ENCODE measurements at places on chromosomes 7 and 10.

DNA sequence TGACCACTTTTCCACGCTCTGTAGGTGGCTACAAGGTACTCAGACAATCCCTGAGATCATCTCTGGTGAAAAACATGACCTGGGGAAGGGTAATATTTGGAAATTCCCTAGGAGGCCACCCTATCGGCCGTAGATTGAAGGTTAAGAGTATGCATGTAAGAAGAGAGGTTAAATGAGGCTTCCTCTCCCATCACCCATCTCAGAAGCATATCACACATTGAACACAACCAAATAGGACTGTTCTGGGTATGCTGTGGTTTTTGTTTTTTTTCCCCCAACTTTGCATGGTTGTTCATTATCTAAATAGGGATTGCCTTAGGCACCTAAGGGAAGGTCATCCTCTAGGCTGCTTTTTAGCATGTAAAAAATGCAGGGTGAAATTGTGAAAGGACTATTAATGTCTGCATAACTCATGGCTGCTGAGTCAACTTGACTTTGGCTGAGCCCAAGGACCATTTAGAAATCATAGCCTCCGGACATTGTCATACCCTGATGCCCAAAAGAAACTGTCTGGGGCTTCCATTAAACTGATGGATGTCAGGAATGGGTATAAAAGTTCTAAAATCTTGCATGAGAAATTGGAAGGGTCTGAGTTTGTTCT is 24.7 kb upstream of the ST8SIA6 start:
- DNase-seq = no peak

DNA sequence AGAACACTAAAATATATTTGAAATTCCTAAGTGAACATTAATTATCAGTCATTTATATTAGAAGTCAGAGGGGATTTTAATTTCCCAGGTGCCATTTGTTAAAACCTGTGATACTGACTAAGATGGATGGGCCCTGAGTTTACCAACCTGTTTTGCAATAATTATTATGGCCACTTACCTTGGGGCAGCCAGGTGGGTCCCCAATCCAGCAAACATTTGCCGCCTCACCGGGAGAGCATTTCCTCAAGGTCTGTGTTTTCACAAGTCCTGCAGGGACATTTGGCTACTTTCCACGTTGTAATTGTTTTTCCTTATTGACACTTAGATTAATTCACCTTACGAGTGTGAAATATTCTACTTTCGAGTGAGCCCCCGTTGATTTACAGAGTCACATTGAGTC is 251.2 kb upstream of the PPP2R2D start:
- no peak for DNase-seq

GRCh38 chr10:21638681-21639080 is 104.6 kb downstream of the MLLT10 start:
- DNase-seq = no peak

DNA sequence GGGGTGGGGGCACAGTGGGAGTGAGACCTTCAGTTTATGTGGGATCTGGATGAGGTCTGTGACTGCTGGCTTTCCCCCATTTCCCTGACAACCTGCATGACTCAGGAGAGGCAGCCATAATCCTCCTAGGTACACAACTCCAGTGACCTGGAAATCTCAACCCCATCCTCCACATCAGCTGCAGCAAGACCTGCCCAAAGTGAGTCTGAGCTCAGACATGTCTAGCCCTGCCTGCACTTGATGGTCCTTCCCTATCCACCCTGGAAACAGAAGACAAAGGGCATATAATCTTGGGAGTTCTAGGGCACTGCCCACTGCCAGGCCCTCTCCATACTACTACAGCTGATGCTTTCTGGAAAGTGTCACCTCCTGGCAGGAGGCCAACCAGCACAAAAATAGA is 75.6 kb downstream of the GRM8 start:
- no peak for DNase-seq

- peak; percentile 19 for DNase-seq
These were observed 56.1 kb upstream of the WNT16 start for GRCh38 chr7:121272676-121273075.

DNA sequence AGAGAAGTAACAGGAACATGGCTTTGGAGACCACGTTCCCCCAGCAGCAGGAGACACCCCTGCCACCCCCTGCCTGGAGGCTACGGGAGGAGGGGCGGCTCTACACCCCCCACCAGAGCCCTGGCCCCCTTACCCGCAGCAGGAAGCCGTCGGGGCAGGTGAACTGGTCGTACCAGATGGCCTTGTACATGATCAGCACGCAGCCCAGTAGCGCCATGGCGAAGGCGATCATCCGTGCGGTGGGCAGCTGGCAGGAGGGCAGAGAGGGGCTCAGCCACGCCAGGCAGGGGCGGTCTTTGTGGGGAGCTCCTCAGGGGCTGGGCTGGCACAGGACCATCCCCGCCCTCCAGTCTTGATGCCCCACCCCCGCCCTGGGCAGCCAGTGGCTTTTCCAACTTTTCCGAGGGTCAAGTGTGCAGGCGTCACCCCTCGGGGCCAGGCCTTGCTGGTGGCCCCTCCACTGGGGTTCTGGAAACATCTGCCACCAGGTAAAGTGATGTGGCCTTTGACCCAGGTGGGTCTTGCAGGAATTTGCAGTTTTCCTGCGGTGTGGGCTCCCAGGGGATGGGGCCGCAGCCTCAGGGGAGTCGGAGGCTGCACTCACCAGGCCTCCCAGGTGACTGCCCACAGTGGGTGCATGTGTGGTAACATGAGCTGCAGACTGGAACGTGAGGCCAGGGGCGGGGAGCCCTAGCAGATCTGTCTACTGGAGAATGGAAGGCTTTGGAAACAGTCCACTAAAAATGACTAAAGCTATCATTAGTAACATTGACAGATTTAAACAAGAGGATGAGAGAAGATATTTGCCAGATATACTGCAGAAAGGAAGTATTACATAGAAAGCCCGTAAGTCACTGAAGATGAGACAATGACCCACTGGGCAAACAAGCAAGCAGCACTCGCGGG is 9.7 kb downstream of the CALY start:
- no peak for DNase-seq

DNA sequence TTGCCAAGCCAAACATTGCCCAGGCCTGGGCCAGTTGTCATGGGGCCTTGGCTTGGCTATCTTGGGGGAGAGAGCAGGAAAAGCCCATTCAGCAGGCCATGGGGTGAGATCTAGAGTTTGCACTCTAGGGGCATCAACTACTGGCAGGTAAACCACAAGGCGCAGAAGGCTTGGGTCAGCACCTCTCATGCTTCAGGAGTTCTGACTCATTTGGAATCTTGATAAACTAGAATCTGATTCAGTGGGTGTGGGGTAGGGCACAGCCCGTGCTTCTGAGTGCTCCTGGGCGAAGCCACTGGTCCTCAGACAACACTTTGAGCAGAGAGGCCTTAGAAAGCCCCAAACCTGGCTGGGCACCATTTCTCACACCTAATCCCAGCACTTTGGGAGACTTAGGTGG is 81.1 kb downstream of the RGS10 start:
- no peak for DNase-seq

- no peak for DNase-seq
These were observed 245.7 kb downstream of the TCERG1L start for GRCh38 chr10:131065673-131066305.

DNA sequence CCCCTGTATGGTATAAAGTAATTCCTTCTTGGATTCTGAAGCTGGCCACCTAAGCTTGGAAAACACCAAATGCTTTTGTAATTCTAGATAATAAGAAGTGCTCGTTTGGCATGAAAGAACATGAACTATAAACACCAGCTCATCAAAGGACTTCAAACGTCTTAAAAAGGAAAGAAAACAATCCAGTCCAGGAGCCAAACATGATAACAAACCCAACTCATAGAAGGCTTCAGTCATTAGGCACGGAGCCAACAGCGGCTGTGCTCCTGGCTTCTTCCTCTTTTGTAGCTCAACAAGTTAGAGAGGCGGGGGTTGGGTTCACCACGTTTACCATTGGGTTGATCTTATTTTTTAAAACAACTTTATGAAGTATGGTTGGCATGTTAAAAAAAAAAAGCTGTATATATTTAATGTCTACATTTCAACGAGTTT is 56.4 kb upstream of the ECHDC3 start:
- no peak for DNase-seq

- DNase-seq = no peak
These were observed 77.7 kb downstream of the VIPR2 start for GRCh38 chr7:159066816-159067575.

DNA sequence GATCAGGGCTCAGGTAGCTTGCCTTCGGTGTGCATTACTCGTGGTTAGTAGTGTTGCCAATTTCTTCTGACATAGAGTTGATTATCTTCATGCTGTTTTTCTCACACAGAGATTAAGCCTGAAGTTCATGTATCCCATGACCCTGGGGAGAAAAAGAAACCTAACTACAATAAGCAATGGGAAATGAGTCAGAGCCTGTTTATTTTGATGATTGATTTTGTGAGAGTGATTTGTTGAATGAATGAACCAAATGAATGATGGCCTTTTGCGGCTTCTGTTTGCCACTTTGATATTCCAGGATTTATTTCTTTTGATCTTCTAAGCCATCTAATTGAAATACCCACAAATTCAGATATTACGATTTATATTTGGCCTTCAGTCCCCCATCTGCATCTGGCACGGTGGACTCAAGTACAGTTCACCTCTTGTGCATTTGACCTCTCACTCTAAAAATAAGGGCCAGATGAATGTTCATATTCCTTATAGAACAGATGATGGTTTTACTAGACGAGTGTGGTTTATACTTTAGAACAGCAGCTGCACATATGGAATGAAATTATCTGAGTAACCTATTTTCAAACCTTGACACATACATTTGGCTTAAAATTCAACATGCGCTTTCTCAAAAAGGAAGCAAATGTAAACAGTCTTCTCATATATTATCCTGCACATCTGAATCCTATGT is 110.7 kb downstream of the PLCE1 start:
- no peak for DNase-seq

DNA sequence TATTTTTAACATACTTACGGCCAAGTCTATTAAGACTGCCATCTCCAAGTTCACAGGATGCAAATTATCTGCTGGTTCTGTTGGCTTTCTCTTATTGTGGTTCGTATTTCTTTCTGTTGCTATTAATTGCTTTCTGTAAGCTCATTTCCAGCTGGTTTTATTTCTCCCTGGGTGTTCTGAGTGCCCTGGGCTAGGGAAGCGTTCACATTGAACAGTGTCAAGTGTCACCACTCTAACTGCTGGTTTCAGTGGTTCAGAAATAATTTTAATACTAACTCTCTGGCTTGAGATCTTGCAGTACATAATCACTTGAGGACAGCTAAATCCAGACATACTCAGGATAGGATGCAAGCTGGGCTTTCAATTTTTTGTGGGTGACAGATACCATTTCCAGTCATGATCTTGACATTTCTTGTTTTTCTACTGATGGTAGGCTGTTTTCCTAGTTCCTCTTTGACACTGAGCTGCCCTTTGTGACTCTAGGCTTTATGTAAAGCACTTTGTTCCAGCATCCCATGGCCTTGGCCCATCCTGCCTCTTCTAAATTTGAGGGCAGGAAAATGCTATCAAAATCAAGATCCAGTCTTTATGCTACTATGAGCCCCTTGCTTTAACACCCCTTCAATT is 117.6 kb downstream of the SNX13 start:
- DNase-seq = no peak

DNA sequence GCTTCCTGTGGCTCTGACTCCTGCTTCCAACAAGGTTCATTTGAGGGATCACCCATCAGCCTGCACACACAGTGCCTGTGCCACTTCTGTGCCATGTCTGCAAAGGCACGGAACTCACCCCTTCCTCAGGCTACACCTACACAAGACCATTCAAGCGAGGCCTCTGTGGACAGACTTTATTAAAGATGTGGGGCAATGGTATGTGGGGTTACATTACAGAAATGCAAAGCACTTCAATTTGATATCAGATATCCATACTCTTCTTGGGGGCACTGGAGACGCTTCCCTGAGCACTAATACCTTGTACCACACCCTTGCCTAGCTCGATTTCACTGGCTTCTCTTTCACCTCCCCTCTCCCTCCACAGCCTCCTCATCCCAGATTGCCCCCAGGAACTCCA is 84.4 kb upstream of the FGL2 start:
- no peak for DNase-seq

DNA sequence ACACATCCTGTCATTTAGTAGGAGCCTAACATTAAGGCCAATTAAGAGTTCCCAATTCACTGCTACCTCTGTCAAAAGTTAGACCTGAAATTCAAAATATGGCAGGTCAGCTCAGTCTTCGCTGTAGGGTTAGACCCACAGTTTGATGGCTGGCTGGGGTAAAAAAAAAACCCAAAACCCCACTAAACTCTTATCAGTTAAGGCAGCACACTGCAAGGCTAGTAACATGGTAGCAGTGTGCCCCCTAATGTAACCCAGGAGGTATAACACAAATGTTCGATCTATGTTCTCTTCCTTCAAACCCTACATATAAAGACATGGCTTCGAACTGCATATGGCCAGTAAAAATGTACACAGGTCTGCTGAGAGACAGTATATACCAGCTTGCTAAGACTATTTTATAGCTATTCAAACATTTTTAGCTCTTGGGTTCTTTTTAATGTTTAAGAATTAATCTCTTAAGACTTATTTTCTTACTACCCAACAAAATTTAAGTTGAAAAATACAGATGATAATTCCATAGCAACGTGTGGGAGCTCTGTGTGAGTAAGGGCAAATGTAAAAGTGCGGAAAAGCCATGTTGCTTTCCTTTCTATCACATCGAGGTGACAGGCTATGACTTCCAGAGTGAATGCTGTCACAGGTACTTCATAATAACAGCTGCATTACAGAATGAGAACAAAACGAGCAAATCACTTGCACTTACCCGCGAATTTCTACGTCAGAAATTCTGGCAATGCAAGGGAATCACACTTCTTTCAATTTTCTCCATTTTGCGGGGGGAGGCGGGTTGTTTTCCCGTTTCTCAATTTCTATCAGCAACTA is 168.4 kb upstream of the IMMP2L start:
- DNase-seq = no peak

- no peak for DNase-seq
These were observed 82.5 kb downstream of the TMEM168 start for GRCh38 chr7:112707655-112708054.

DNA sequence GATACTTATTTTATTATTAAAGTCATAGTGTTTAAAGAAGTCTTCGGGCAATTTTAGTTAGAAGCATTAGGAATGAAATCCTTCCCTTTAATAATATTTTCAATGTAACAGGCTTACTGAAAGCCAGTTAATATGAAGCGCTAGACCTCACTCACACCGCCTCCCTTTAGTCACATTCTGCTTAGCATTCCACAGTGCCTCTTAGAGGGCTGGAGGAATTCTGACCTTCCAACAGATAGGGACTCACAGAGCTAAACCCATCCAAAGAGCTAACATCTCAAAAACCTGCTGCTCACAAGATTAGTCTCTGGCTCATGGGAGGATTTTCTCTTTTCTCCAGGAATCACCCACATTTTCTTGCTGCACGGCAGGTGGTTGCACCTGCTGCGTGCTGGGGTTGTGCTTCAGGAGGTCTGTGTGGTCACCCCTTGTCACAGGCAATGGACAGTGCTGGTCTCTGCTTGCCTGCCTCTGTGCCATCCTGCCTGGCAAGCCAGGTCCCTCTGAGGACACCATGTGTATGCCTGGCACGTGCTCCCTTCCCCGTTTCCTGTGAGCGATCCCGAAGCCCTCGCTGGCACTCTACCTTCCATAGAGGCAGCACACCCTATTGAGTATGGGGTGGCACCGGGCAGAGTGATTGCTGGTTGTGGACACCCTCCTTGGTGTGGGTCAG is 91.8 kb downstream of the KLF6 start:
- no peak for DNase-seq
